DMS 273 treated with DMSO at 0.1 percent for 48 hours (cell line): ENCODE measurements at places on chromosomes 2 and 18.

GRCh38 chr2:216871333-216871934, 11.6 kb upstream of the TNP1 start:
- DNase-seq = no peak

DNA sequence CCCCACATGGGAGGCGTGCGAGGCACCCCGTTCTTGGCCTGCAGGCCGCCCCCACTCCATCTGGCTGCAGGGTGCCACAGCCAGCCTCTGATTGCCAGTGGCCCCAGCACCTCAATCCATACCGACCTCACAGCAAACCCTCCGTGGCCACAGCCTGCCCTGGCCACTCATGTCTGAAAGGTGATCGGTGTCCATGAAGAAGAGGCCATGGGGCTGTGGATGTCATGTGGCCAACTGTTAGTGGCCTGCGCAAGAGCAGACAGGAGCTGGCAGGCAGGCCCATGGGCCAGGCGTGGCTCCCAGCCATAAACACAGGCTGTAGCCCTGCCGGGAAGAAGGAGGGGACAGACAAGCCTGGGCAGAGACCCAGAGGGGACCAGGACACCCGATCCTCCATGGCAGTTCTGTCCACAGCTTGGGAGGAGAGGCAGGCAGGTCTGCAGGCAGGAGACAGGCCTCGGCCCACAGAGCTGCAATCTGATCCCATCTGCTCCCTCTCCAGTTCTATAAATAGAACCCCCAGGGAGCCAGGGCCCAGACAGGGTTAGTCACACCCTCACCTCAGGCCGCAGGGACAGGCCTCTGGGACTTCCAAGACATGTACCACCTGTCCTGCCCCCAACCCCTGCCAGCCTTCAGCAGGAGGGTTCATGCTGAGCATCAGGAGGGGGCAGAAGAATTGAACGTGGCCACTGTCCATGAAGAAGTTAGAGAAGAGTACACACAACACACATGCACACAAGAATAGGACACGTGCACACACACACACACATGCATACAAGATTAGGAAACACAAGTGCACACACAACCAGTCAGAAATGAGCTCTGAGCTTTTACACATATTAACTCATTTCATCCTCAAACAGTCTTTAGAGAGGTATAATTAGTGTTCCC, 16.9 kb downstream of the STEAP3 start:
- peak; percentile 97 for DNase-seq

DNA sequence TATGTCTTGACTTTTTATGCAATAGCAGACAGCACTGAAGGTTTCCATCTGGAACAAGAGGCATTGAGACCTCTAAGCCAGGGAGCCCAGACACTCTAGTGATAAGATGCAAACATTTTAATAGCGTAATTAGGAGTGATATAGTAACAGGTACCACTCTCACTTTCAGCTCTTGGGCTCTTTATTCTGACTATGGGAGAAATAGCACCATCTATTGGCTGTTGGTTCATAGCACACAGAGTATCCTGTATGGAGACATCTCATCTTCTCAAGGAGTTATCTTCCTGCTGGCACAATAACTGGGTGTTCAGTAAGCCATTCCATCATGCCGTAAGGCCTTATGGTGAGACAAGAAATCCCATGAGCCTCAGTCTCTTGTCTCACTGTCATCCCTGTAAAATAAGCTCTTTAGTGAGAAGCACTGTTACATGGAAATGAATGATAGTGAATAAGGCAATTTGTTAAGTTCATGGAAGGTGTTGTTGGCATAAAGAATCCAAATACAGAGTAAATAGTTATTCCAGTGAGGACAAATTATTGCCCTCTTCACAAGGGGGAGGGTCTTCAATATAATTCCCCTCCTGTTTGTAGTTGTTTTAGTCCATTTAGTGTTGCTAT, 48.3 kb downstream of the THUMPD2 start:
- peak; percentile 48 for DNase-seq

DNA sequence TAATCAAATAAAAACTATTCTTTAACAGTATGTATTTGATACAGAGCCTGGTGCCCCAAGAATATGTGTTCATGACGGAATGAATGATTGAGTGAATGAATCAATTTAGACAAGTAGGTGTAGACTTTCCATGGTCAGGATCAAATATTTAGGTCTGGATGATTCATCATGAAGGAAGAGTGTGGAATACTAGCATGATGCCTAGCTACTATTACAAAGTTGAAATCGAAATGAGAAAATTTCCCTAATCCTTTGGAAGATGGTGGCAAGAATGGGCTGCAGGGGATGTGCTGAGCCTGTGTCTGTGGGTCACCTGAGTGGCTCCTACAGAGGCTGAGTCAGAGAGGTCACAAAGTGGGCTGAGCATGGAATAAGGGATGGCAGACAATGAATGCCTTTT, 3.1 kb upstream of the MALT1 start:
- no peak for DNase-seq

GRCh38 chr2:203734276-203734983, 28.0 kb downstream of the CD28 start:
- no peak for DNase-seq

DNA sequence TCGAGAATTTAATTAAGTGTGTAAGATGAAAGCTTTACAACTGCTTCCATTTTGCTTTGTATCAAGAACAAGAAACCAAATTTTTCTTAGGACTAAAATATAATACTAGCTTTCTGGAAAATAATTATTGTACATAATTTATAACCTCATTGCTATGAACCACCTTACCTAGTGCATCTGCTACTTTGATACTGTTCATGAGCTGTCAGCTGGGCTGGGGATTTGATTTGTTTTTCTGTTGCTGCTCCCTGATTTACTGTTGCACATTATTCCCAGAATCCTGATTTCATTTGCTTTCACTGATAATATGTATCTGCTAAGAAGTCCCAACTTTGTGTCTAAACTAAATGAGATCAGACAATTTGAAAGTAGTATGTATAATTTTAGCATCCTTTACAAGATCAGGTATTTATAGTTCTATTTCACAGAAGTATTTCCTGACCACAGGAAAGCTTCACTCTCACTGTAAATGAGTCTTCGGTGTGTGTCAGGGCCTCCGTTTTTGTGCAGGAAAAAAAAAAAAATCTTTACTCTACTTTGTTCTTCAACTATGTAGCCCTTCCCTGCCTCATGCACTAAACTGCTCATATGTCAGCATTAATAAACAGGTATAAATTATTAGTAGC, 105.6 kb upstream of the CCDC150 start:
- DNase-seq = no peak

DNA sequence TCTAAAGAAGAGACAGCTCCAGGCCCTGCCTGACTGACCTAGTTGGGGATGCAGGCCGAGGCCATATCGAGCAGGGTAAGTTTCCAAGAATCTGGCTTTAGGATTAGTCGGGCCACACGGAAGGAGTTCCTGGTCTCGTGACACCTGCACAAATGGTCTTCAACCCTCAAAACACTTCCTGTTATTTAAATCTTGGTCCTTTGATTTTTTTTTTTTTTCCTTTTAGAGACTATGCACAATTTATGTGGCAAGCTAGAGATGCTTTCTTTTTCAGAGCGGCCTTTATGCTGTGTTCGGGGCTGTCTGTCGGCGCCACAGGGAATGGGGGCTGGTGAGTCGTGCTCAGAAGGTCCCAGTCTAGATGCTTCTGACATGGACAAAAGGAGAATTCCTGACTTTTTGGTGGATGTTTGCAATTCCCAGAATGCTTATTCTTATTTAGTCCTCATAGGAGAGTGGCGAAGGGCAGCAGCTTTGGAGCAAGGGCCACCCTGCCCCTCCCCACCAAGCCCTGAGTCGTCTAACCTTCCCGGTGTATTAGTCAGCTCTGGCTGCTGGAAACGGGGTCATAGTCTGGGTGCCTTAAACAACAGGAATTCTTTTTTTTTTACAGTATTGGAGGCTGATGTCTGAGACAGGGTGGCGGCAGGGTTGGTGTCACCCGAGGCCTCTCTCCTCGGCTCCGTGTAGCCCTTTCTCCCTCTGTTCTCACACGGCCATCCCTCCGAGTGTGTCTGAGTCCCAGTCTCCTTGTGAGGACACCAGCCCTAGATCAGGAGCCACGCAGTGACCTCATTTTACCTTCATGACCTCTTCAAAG, 27.4 kb downstream of the HPCAL1 start:
- DNase-seq = no peak

GRCh38 chr2:15993232-15993610, 52.9 kb downstream of the MYCN start:
- peak; percentile 63 for DNase-seq

DNA sequence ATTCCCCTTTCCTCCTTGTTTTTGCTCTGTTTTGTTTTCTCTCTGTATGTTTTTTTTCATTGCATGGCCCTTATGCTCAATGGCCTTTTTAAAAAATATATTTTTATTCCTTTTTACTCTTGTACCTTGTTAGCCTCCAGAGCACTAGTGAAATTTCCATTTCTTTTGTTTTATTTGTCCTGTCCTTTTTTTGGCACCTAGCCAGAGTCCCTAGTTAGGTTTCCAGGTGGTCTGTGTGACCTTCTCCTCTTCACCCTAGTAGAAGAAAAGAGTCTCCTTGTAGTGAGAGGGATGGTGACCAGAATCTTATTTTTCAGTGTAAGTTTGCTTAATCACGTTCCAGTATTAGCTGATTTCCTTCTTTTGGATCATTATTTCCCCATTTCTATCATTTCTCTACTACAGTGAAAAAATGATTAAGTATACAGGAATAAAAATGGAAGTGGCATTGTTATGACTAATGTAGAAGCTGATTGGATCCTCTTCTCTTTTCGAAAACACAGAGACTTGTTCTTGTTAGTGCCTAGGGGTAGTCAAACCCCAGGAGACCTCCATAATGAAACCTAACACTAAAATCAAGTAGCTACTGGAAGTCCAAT, 65.9 kb downstream of the NBEAL1 start:
- DNase-seq = no peak

- DNase-seq = no peak
Measured at GRCh38 chr2:177689623-177690022, 297.1 kb downstream of the AGPS start.

DNA sequence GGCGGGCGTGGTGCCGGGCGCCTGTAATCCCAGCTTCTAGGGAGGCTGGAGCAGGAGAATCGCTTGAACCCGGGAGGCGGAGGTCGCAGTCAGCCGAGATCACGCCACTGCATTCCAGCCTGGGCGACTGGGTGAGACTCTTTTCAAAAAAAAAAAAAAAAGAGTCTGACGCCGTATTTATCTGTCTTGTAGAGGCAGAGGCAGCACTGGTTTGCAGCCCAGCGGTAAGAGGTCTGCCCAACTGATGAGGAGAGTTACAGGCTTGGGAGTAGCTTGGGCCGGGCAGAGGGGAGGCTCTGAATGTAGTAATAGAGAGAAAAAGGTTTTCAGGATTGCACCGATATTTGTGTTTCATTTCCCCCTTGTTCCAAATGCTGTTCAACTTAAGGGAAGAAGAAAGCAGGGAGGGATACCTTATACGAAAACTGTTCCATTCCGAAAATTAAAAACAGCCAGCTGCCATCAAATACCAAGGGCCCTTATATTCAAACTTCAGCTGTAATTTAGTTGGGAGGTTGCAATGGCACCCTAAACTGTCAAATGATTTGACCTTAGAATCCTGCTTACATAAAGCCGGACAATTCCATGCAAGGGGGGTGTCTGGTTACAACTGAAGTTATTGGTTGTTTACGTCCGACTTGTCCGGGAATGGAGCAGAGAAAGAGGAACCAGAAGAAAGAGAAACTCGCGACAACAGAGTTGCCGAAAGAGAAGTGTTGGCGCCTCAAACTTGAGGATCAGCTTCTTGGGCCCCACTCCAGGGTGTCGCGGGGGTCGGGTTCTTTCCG, 9.2 kb upstream of the SP9 start:
- no peak for DNase-seq

- DNase-seq = no peak
Measured at GRCh38 chr2:230758566-230759480, 46.2 kb downstream of the CAB39 start.

DNA sequence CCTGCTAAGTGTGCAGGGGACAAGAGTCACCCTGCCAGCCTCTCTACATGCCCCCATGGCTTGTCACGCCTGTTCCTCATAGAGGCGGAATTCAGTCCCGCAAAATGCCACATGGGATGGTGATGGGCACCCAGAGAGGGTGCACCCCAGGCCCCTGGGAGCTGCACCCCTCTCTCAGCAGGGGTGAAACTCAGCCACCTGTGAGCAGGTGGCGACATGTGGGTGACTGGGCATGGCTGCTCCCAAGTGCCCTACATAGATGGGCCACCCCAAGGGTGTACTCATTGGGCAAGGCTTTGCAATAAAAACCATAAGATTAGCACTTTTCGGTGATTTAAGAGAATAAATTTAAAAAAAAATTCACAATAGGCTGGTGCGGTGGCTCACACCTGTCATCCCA, 6.3 kb downstream of the HS6ST1 start:
- DNase-seq = no peak

- no peak for DNase-seq
Measured at GRCh38 chr18:36454848-36455458, 157.4 kb downstream of the FHOD3 start.

GRCh38 chr18:12507007-12507406, 99.3 kb downstream of the PRELID3A start:
- DNase-seq = no peak

- DNase-seq = no peak
Measured at GRCh38 chr2:64108666-64109241, 35.5 kb downstream of the PELI1 start.

DNA sequence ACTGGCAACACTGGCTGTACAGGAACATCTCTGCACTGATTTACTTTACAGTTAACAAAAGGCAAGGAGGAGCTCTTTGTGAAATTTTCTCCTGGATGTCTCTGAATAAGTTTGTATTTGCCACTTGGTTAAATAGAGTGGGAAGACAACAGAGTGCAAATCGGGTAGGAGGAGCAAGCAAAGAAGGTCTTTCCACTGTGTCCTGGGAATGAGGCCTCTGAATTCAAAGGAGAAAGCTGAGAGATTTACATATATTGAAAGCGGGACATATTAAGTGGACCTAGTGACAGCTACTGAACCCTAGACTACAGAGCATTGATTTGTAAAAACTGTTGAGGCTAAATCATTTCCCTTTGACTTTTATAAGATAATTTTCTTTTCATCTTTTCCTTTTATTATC, 117.4 kb upstream of the CHRNA1 start:
- no peak for DNase-seq

DNA sequence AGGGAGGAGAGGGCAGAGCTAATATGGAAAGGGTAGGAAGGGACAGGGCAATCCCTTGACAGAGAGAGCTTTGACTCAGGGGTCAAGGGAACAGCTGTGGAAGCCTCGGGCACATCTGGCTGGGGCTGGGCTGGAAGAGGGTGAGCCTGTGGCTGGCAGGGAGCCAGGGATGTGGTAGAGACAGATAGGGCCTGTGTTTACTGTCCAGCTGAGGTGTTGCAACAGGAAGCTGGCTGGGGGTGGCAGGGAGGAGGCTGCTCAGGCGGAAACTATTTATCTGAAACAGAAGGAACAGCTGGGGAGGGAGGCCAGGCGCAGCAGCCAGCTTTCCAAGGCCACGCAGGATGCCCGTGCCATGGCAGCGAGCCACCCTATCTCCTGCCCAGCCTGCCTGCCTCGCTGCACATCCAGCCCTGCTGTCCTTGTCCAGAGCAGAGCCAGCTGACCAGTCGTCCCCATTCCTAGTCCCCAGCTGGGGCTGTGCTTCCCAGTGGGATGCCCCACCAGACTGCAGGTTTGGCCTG, 264.7 kb downstream of the CYP26B1 start:
- DNase-seq = peak; percentile 80

- no peak for DNase-seq
Measured at GRCh38 chr2:164667566-164667965, 46.3 kb upstream of the GRB14 start.
